Right cardiac atrium (tissue), 5 donors: ENCODE measurements at places on chromosomes 7 and 10.

GRCh38 chr10:109958059-109958458, 34.7 kb upstream of the XPNPEP1 start:
- DNase-seq = no peak

DNA sequence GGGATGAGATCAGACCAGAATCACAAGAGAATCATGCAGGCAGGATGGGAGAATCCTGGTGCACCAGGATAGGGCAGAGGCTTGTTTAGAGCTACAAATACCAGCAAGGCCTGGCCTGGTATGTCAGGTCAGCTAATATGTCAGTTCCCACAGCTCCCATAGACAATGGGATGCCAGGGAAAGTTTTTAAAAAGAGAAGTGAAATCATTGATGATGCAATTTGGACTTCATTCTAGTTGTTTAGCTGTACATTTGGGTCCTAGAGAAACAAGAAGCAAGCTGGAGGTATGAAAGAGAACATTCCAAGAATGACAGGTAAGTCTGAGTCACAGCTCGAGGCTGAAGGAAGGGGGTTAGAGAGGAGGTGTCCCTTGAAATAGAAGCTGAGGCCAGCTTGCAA, 45.2 kb downstream of the GPR141 start:
- no peak for DNase-seq

DNA sequence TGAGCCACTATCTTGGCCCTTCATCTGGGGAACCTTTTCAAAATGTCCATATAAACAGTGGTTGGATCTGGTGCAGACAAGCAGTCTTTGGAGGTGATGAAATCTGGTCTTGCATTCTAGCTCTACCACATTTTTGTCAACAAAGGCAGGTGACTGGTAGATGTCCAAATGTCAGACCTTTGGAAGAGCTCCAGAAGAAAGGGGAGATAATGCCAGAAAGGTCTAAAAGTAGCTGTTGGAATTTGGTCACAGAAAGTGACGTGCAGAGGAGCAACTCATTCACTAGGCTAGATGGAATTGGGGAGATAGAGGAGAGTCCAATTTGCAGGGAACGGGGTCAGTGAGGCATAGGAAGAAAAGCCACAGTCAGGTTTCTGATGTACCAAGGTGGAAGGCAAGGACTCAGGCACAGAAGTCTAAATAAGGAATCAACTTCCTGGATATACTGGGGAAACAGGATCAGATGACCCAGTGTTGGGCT, 36.4 kb upstream of the WAC start:
- DNase-seq = no peak

DNA sequence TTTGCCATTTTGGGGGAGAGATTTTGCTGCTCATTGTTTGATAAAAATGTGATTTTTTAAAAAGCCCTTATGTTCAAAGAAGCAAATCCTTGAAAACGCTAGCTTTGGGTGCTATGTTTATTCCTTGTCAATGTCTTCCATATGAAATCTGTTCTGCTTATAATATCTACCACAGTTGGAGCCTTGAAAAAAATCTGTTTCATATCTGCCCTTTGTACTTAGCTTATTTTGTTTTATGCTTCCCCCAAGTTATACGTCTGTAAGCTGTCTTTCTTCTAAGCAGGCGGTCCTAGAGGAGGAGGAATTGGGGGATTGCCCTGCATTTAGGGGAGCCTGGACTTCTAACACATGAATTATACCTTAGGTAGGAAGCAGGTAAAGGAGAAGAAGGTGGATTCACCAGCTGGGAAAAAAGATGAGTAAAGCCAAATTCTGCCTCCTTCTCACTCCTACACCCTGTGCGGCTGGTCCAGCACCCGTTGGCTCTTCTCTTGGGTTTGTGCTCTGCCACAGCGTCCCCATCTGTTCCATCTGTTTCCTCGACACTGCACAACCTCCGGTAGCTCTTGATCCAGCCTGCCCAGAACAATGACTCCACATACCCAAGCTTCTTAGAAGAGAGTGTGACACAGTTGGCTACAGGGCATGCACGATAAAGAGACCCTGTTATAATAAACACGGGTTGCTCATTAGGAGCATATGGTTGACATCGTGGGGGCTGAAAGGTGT, 31.9 kb upstream of the NEUROD6 start:
- DNase-seq = peak; percentile 18

GRCh38 chr10:33899578-33900531, 565.4 kb upstream of the NRP1 start:
- DNase-seq = no peak

- DNase-seq = no peak
Observed at GRCh38 chr7:132618956-132619305, 42.7 kb upstream of the PLXNA4 start.
